ENCODE measurements at places on chromosomes 1 and 21. TPM values are rescaled to one million over a fixed set of nuclear protein-coding genes. Genes with fewer than 3 reads are reported as not detected.

The TAS1R3 gene
- 0.15 TPM for total RNA-seq

The LIN28A gene
- total RNA-seq: not detected

The LRRC71 gene
- total RNA-seq: not detected

The BGLAP gene
- total RNA-seq: 0.15 TPM

The ZNF648 gene
- not detected for total RNA-seq

The G0S2 gene
- total RNA-seq: 67.4 TPM

The GRIK1 gene
- total RNA-seq: not detected

DNA sequence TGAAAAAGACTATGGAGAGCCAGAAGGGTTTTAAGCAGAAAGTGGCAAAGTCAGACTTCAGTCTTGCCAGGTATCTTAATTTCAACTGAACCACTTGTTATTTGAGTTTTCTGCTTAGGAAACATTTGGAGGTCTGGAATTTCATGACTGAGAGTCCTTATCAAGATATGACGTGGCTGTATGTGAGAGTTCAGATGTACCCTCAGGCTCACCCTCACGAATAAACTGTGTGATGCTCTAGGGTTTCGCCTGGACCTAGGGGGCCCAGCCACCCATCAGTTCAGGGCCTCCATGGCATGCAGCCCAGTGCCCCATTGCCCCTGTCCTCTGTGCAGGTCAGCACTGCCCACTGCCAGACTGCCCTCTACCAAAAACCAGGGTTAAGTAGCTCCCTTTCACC is 30.6 kb upstream of the TADA1 start:
- no peak for DNase-seq

DNA sequence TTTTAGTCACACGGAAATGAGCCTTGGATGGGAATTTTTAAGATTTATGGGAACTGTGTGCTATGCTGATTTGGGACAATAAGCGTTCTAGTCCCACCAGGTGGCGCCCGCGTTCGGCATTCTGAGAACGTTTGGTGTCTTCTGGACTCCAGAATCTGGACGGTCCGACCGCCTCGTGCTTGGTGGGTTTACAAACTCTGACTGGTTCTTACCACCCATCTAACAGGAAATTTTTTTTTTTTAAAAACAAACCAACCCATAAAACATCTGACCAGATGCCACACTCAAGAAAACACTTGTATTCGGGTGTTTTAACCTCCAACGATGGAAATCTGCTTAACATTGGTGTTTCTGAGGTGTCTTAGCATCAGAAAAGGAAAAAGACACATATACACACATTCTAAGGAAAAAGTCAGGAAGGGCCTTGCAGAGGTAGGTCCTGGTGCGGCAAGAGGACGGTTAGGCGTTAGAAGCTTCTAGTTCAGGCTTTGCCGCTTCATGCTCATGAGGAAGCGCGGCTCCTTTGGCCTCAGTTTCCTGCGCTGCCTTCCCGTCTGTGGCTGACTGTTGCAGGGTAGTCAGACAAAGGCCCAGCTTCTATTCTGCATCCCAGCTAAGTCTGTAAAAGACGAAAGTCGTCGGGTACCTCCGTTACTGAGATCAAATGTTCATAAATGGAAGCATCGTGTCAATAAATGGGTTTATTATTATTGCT is 814 bp upstream of the DYRK3 start:
- DNase-seq: peak; percentile 72

DNA sequence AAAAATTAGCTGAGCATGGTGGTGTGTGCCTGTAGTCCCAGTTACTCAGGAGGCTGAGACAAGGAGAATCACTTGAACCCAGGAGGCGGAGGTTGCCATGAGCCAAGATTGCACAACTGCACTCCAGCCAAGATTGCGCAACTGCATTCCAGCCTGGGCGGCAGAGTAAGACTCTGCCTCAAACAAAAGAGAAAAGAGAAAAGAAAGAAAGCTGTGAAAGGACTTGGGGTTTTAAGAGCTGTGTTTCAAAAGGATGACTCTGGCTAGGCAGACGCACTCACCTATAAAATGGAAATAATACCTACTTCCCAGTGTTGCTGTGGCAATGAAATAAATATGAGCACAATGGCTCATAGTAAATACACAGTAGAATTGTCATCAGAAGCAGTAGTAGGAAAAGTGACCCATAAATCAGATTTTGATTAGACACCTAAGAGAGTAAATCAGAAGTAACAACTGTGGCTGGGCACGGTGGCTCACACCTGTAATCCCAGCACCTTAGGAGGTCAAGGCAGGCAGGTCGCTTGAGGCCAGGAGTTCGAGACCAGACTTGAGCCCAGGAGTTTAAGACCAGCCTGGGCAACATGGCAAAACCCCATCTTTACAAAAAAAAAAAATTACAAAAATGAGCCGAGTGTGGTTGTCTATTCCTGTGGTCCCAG is 45.9 kb upstream of the PUM1 start:
- DNase-seq: peak; percentile 96

DNA sequence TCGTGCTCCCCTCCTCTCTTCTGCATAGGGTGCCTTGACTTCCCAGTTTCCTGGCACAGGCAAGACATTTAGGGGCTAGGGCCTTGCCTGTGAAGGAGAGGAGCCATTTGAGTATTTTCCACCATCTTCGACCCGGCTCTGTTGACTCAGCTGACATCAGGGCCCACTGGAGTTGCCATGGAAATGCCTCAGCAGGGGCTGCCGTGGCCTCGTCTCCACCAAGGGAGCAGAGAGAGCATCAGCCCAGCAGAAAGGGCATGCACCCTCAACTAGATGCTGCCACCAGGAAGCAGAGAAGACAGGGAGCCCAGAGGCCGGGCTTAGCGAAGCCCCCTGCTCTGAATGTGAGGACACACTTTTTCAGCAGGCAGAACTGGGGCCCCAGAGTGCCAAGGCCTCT is 101.9 kb upstream of the ACTL8 start:
- no peak for DNase-seq

- peak; percentile 58 for DNase-seq
Observed at GRCh38 chr1:119981986-119982815, 85.9 kb upstream of the ADAM30 start.

DNA sequence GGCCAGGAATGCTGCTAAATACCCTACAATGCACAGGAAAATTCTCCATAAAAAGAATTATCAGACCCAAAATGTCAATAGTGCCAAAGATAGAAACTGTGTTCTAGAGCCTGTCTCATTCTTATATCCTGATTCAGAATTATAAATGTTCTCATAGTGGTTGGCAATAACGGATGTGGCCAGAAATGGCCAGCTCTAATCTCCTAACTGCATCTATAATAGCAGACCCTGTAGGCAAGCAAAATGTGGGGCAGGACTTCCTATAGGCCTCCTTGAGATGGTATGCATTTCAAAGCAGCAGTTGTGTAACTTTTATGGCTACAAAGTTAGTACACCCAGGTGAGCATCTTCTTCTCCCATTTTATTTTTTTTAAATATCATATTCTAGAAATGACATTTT is 95.9 kb upstream of the SGIP1 start:
- no peak for DNase-seq

GRCh38 chr1:205188098-205188497 is 23.4 kb downstream of the DSTYK start:
- DNase-seq: no peak

DNA sequence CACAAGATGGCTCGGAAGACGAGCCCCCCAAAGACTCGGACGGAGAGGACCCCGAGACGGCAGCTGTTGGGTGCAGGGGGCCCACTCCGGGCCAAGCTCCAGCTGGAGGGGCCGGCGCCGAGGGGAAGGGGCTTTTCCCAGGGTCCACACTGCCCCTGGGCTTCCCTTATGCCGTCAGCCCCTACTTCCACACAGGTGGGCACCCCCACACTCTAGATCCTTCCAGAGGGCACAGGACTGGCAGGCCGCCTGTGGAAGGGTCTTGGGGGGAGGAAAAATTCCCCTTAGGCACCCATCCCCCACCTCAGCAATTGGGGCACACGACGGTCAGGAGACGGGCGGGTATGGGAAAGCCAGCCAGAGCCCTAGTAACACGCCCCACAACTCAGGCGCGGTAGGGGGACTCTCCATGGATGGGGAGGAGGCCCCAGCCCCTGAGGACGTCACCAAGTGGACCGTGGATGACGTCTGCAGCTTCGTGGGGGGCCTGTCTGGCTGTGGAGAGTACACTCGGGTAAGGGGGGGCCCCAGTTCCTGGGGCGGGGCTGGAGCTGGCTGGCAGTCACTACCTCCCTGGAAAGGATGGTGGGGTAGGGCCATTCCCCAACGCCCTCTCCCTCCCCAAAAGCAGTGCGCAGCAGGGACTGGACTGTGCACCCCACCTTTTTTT is 16.1 kb downstream of the NOC2L start:
- no peak for DNase-seq

GRCh38 chr1:100791586-100791985 is 72.0 kb downstream of the VCAM1 start:
- no peak for DNase-seq

DNA sequence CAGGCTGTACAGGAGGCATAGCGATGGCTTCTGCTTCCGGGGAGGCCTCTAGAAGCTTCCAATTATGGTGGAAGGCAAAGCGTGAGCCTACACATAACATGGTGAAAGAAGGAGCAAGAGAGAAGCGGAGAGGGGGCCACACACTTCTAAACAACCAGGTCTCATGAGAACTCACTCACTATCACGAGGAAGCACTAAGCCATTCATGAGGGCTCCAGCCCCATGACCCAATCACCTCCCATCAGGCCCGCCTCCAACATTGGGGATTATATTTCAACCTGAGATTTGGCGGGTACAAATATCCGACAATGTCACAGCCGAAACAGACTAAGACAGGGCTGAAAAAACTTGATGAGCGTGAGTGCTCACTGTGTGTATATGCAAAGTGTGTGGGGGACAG is 89.3 kb upstream of the CNIH3 start:
- no peak for DNase-seq

DNA sequence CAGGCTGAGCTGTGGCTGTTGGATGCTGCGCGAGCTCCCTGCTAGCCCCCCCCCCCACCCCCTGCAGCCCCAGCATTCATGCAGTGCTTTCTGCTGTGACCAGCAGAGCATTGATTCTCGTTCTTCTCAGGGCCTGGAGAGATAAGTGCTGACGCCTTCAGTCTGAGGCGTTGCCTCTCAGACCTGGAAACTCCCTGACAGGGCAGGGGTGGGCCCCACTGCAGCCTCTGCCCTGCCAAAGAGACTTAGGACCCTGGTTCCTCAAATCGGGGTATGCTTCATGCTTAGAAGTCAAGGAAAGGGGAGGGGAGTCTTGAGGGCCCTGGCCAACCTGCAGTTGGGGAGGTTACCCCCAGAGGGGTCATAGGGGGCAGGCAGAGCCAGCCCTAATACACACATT is 38.5 kb downstream of the PTPRF start:
- DNase-seq: no peak

DNA sequence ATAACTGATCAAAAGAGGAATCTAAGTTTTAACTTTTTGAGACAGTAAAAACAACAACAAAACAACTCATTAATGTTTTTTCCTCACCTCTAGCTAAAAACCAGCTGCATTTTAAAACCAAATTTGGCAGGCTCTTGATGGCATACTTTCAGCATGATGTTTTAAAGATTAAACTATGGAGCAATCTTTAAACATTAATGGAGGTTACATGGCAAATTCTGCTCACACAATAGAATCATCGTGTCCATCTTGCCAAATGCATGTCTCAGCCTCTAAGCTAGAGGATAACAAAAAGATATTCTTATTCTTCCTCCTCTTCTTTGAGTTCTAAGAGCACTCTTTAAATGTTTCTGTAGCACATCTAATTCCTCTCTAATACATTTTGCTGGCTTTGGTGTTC is 579.8 kb upstream of the PKN2 start:
- DNase-seq: peak; percentile 80

GRCh38 chr1:231866392-231867331 is 240.1 kb downstream of the DISC1 start:
- peak; percentile 43 for DNase-seq

GRCh38 chr1:38834937-38835827 is 24.4 kb downstream of the RRAGC start:
- peak; percentile 85 for DNase-seq

DNA sequence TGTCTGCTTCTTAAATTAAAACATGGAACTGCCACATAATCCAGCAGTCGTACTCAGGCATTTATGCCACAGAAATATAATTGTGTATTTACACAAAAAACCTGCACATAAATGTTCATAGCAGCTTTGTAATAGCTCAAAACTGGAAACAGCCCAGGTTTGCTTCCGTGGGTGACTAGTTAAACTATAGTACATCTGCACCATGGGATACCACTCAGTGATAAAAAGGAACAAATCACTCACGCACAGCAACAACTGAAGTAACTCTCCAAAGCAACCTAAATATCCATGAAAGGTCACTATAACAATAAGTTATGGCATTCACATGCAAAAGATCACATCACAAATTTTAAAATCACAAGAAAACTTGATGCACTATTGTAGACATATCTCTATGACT is 64.4 kb downstream of the KCNT2 start:
- DNase-seq: no peak

GRCh38 chr1:43350976-43351375 is 7.8 kb upstream of the CDC20 start:
- no peak for DNase-seq

GRCh38 chr1:201361652-201362504 is 15.6 kb downstream of the TNNT2 start:
- peak; percentile 9 for DNase-seq

DNA sequence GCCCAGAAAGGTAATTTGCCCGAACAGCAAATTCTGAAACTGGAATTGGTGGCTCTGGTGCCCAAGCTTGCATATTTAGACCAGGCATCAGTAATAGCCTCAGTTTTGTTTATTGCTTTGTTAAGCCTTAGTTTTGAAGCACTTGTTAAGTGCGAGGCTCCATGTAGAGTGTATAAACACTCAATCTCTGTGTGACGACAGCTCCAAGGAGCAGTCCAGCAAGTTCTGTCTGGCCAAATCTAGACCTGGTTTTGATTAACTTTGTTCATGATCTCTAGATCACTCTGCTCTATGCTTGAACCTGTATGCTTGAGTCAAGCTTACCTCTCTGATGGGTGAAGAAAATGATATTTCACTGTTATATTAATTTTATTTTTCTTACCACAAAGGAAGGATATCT is 37.4 kb downstream of the DOP1B start:
- DNase-seq: no peak

DNA sequence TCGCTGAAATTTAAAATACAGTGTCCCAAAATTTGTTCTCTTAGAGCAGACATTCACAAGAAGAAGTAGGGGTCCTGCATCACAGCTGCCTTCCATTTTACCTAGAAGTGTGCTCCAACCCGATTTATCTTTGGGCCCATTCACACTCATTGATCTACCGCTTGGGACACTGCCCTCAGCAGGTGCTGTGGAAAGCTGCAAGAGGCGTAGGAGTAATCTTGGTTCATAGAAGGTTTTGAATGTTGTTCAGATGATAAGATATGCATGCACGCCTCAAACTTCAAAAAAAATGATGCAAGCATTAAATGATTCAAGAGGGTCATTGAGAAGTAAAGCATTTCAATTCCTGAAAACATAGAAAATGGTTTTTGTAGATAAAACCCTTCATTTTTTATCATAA is 18.6 kb upstream of the C1orf105 start:
- no peak for DNase-seq

GRCh38 chr1:18198260-18198659 is 90.7 kb downstream of the IGSF21 start:
- DNase-seq: no peak

GRCh38 chr1:62131093-62131725 is 63.4 kb upstream of the L1TD1 start:
- DNase-seq: peak; percentile 70

- no peak for DNase-seq
Observed at GRCh38 chr21:34924771-34925419, 124.2 kb downstream of the RUNX1 start.

All from renal cortical epithelial cell (primary cell).